Stimulated activated CD8-positive, alpha-beta memory T cell treated with anti-CD3 and anti-CD28 coated beads, Interleukin-15, amount 100 ng/mL, for 1 hour (primary cell): ENCODE measurements at places on chromosomes 1 and 21.

GRCh38 chr1:244050835-244051444, at the start of gene ZBTB18:
TSS of gene ZBTB18 (plus strand) at chr1:244051283. CDS start at chr1:244051432, 149 bp downstream.
- DNase-seq: no peak

- DNase-seq: no peak
Observed at GRCh38 chr1:6762060-6762459, 23.2 kb upstream of the CAMTA1 start.

GRCh38 chr1:223200903-223201302, 57.9 kb upstream of the TLR5 start:
- no peak for DNase-seq

- no peak for DNase-seq
Observed at GRCh38 chr1:169894424-169895145, 889 bp upstream of the SCYL3 start.
